CD8-positive, alpha-beta T cell (primary cell): ENCODE measurements at places on chromosomes 7 and 10.

- no peak for DNase-seq
Measured at GRCh38 chr7:155355745-155356144, 58.1 kb downstream of the INSIG1 start.

GRCh38 chr7:16850614-16851466 is 30.9 kb downstream of the AGR3 start:
- no peak for DNase-seq

GRCh38 chr7:80347173-80347572 is 164.7 kb downstream of the GNAT3 start:
- no peak for DNase-seq

DNA sequence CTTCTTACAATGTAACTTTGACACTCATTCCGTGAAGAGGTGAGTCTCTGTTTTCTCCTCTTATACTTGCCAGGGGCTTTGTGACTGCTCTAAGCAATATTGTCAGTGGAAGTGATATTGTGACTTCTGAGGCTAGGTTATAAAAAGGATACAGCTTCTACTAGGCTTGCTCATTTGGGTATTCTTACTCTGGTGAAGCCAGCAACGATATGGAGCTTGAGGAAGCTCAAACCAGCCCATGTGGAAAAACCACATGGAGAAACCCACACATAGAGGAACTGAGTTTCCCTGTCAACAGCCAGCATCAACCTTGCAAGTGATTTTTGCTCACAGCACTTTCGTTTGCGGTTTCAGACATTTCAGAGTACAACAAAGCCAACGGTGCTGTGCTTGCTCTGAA is 149.6 kb upstream of the SEMA3E start:
- DNase-seq: no peak

GRCh38 chr10:87887146-87887545 is 23.7 kb downstream of the PTEN start:
- DNase-seq: no peak

- peak; percentile 61 for DNase-seq
Measured at GRCh38 chr7:142784716-142785115, 13.9 kb downstream of the PRSS2 start.

DNA sequence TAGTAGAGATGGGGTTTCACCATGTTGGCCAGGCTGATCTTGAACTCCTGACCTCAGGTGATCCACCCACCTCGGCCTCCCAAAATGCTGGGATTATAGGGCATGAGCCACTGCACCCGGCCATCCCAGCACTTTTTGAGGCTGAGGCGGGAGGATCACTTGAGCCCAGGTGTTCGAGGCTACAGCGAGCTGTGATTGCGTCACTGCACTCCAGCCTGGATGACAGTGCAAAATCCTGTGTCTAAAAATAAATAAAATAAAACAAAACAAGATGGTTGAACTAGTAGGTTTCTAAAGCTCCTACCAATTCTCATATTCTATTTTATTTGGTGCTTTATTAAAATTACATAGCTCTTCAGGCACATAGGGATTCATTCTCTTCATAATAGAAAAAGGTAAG is 890.3 kb upstream of the AUTS2 start:
- no peak for DNase-seq

GRCh38 chr10:99523251-99523773 is 9.4 kb upstream of the NKX2-3 start:
- DNase-seq: no peak

- no peak for DNase-seq
Measured at GRCh38 chr7:136919820-136920219, 51.4 kb downstream of the CHRM2 start.

- no peak for DNase-seq
Measured at GRCh38 chr7:47266799-47267198, 315.1 kb downstream of the TNS3 start.

GRCh38 chr7:130400120-130400572 is 19.9 kb downstream of the CPA1 start:
- no peak for DNase-seq

- no peak for DNase-seq
Measured at GRCh38 chr10:86292462-86293395, 73.9 kb downstream of the GRID1 start.

- DNase-seq: no peak
Measured at GRCh38 chr10:21337171-21337792, 188.2 kb downstream of the SKIDA1 start.

DNA sequence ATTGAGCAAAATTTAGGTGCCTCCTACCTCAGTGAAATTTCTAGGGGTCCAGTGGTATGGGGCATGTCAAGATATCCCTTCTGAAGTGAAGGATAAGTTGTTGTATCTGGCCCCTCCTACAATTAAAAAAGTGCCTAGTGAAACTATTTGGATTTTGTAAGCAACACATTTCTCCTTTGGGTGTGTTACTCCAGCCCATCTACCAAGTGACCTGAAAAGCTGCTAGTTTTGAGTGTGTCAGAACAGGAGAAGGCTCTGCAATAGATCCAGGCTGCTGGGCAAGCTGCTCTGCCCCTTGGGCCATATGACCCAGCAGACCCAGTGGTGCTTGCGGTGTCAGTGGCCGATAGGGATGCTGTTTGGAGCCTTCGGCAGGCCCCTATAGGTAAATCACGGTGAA is 46.0 kb downstream of the PTPRE start:
- no peak for DNase-seq

DNA sequence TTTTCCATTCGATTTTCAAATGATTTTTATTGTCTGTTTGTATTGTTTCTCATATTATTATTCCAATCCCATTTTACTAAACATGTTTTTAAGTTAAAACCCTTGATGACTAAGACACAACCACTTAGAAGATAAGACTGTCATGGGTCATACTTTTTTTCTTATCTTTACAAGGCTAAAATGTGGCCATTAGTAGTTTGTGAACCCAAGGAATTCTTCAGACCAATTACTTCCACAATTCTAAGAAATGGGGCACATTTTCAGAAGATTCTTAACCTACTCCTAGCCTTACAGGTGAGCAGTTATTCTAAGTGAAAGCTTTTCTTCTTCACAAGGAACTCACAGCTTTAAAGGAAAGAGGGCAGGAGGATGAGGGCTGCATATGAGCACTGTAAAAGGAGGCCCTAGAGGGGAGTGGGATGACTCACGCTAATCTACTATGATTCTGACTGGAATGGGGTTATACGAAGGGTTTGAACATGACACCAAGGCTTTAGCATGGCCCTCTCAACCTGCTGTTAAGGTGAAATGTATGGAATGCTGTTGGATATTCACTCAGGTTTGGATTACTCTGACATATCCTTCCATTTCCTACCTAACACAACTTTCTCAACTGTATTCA is 81.0 kb downstream of the SORCS1 start:
- DNase-seq: no peak

GRCh38 chr7:41323806-41324205 is 379.1 kb downstream of the INHBA start:
- no peak for DNase-seq

DNA sequence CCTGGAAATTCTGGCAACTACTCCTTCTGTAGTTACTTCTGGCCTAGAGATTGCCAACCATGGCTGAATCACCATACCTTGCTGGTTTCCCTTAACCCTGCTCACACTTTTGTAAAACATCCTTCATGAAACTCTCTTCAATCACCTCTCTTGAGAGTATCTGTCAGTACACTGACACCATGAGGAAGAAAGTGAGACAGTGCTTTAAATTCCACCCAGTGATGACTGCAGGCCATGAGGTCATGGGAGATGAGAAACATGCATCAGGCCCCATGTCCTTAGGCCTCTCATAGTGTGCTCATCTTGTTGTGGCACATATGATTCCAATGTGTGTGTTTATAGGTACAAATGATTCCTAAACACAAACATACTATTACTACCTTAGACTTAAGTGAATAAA is 24.6 kb upstream of the NAMPT start:
- peak; percentile 11 for DNase-seq

DNA sequence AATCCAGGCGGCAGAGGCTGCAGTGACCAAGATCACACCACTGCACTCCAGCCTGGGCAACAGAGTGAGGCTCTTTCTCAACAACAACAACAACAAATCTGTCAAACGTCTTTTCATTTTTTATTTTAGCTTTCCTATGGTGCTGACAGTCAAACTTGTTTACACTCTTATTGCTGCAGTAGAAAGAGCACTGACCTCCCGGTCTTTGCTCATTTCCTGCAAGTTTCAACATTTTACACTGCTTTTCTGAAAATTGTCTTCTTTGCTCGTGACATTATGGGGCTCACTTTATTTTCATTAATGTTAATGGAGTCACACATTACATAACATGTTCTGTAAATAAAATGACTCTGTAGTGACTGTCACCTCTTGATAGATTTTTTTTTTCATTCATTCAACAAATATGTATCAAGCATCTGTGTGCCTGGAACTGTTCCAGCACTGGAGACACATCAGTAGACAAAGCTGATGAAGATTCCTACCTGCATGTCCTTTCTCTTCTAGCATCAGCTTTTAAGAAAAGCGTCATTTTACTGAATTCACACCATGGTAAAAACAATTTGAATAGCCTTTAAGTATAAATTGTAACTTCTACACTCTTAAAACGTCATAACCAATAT is 277.3 kb downstream of the CELF2 start:
- DNase-seq: no peak

- DNase-seq: no peak
Measured at GRCh38 chr10:43731486-43731885, 82.8 kb upstream of the ZNF32 start.

GRCh38 chr7:2896131-2896530 is 52.0 kb upstream of the GNA12 start:
- DNase-seq: no peak

DNA sequence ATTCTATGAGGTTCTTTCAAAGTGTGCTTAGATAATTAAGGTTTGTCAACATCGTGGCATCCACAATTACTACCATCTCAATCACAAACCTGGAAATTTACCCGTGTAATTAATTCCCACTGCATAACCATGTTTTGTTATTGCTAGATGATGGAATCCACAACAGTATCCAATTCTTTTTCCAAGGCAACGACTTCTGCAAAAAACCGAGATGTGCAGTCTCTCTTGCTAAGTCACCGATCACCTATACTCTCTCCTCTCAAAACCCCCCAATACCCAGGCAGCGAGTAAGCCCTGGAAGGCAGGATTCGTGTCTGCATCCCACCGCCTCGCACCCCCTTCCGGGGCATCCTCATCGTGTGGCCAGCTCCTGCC is 678 bp upstream of the EIF4H start:
- no peak for DNase-seq

DNA sequence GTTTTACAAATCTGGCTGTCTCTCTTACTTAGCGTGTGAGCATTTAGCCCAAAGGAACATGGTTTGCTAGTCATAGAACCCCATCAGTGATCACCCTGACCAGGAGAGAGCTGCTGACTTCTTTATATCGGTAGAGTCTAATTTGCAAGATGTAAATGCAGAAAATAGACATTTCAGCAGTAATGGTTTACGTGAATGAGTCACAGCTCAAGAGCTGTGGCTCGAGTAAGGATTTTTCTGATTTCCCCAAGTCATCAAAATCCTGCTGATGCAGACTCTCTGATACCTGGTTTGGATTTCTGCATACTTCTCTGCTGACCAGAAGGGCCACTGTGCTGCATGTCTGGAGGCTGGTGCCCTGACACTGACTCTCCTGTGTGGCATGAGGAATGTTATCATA is 25.7 kb downstream of the NUB1 start:
- no peak for DNase-seq

GRCh38 chr7:4833691-4834600 is 27.9 kb downstream of the PAPOLB start:
- DNase-seq: no peak

DNA sequence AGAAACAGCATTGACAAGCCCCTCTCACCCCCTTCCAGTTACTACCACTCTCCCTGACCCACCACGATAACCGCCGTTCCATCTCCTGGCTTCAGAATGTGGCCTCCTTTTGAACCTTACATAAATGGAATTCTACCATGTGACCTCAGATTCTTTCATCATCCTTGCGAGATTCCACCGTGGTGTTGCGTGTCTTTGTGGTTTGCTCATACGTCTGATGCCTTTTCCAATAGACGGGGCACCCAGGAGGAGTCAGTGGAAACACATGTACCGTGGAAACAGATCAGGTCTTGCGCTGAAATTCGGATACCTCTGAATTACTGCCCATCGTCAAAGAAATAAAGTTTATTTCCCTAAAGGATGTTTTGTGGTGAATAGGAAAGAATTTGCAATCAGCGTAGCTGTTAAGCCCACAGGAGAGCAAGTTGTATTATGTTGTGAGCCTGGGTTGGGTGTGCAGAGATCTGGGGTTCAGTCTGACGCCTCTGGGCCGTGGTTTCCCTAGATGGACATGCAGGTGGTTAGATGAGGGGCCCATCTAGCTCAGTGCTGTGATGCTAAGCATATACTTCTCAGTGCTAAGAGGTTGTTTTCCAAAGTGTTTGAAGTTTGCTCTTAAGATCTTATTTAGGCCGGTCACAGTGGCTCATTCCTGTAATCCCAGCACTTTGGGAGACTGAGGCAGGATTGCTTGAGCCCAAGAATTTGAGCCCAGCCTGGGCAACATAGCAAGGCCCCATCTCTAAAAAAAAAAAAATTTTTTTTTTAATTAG is 29.1 kb downstream of the GTF2IRD1 start:
- no peak for DNase-seq

GRCh38 chr7:21417647-21418046 is 10.2 kb upstream of the SP4 start:
- DNase-seq: no peak

GRCh38 chr7:92697012-92697411 is 106.8 kb upstream of the FAM133B start:
- DNase-seq: no peak

GRCh38 chr7:116924741-116925140 is 28.6 kb upstream of the ST7 start:
- DNase-seq: no peak

DNA sequence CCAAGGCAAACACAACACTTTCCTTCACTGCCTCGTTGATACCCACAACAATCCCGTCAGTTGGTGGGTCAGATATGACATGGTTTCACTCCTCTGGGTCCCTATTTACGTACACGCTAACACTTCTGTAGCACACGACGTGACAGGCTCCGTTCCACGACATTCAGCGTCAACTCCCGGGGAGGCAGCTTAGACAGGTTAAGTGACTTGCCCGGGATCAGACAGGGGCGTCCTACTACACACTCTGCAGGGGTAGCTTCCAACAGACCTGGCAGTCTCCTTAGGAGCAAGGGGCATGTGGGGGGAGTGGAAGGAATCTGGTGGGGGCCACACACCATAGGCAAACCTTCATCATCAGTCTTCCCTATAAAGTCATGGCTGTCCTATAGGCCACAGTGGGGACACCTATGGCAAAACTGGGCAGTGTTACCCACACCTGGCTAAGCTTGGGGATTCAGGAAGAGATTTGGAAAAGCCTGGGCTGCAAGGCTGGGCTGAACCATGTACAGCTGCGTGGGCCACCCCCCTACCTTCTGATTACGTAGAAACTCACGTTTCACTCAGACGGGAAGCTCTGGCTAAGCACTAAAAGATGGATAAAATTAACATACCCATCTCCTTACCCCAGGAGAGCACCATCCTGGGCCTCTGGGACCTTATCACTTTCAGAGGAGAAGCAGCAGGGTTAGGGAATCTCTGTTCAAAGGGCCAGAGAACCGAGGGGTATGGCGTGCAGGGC is 2.0 kb downstream of the TYSND1 start:
- DNase-seq: peak; percentile 16

- DNase-seq: no peak
Measured at GRCh38 chr7:21500117-21500832, 42.6 kb upstream of the DNAH11 start.
